ENCODE measurements at places on chromosomes 6 and 20. TPM values are rescaled to one million over a fixed set of nuclear protein-coding genes. Genes with fewer than 3 reads are reported as not detected.

DNA sequence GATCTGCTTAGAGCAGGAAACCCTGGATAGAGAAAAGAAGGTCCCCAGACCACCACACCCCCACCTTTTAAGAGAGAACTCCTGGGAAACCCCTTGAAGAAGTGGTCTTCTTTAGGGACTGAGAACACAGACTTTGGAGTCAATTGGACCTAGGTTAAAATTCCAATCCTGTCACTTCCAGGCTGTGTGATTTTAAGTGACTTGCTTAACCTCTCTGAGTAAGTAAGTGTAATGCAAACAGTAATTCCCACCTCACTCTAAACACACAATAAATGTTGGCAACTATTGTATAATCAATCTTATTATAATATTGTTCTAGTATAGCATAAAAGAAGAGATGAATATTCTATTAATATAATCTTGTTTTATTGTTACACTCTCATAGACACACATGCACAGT, 3.3 kb downstream of the TFEB start:
- H3K4me1 ChIP-seq = peaks cover 55% of the 10 kb centered on the region
- H3K36me3 ChIP-seq = no peaks in the 10 kb centered on the region
- H3K4me3 ChIP-seq = no peak overlapping the region
- peaks cover 15% of the 10 kb centered on the region for H3K27me3 ChIP-seq

DNA sequence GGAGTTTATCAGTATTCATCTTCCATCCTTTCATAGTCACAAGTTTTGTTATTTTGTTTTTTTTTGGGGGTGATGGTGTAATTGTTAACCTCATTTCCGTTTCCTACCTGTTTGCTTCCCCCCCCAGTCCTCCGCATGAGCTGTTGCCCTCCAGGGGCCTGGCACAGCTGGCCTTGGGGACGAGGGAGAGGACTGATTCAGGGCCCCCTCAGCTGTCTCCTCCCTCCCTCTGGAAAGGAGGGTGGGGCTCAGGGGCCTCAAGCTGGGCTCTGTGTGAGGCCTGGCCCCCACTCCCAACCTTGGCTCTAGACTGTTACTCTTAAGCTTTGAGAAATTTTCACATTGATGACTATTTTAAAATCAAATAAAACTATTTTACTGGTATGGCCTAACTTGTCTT, 4.0 kb downstream of the LRRC73 start:
- peaks cover 11% of the 10 kb centered on the region for H3K4me1 ChIP-seq
- H3K27me3 ChIP-seq = peaks cover 28% of the 10 kb centered on the region
- no peak overlapping the region for H3K4me3 ChIP-seq
- H3K36me3 ChIP-seq = peaks cover 32% of the 10 kb centered on the region
- no peak for DNase-seq
- H3K27ac ChIP-seq = no peak overlapping the region

DNA sequence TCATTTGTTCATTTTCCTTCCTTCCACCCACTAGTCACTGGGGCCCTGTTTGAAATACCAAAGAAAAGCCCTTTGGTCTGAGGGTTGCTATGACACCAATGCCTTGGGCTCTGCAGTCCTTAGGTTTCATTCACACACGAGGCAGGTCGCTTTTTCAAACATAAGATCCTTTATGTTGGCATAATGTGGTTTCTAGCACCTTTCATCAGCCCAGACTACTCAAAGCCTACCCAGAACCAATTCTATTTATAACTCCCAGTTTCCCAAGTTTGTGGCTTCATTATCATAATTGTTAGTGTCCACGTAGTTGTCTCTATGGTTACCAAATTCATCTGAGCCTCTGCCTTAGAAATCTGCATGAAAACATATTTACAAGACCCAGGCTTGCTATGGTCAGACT, 6.6 kb upstream of the TP53RK start:
- H3K4me3 ChIP-seq = no peak overlapping the region
- peaks cover 11% of the 10 kb centered on the region for H3K4me1 ChIP-seq
- H3K27me3 ChIP-seq = no peaks in the 10 kb centered on the region
- H3K27ac ChIP-seq = no peak overlapping the region
- H3K36me3 ChIP-seq = no peaks in the 10 kb centered on the region
- DNase-seq = no peak

DNA sequence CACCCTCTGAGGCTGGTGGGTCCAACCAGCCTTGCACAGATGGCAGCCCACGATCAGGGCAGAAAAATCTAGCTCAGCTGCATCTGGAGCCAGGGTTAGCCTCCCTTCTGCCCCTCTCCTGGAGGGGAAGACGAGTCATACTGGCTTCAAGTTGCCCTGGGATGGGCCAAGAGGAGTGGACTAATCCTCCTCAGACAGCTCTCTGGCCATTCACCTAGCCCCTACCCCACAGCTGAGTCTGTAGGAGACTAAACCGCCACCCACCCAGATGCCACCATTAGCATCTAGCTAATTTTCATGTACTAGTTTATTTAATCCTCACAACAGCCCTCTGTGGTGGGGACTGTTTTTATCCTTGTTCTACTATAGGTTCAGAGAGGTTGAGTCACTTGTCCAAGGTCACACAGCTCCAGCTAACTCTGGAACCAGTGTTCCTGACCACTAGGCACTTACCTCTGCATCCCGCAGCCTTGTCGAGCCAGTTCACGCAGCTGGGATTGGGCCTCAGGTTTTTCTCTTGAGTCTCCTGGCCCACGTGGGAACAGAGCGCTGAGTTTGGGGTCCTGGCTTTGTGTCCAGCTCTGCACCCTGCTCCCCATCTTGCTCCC, 48.5 kb upstream of the CCDC167 start:
- H3K36me3 ChIP-seq = no peaks in the 10 kb centered on the region
- no peak overlapping the region for H3K4me3 ChIP-seq
- DNase-seq = no peak
- H3K27ac ChIP-seq = no peak overlapping the region
- H3K4me1 ChIP-seq = peaks cover 16% of the 10 kb centered on the region
- H3K27me3 ChIP-seq = no peaks in the 10 kb centered on the region

GRCh38 chr6:167472148-167472547, 147.3 kb downstream of the TTLL2 start:
- H3K27ac ChIP-seq = no peak overlapping the region
- H3K36me3 ChIP-seq = no peaks in the 10 kb centered on the region
- no peak overlapping the region for H3K4me3 ChIP-seq
- H3K27me3 ChIP-seq = peaks cover 2% of the 10 kb centered on the region

DNA sequence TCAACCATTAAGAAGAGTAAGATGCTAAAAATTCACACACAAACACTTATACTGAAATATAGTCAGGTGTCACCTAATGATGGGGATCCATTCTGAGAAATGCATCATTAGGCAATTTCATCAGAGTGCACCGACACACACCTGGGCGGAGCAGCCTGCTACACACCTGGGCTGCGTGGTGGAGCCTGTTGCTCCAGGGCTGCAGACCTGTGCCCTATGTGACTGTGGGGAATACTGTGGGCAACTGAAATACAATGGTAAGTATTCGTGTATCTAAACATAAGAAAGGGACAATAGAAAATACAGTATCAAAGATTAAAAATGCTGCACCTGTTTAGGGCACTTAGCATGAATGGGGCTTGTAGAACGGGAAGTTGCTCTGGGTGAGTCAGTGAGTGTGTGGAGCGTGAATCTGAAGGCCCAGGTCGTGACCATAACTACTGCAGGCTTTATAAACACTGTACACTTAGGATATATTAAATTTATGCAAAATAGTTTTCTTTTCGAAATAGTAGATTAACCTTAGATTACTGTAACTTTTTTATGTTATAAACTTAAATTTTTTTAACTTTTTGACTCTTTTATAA, 124.4 kb upstream of the AFDN start:
- H3K27me3 ChIP-seq = no peaks in the 10 kb centered on the region
- peaks cover 17% of the 10 kb centered on the region for H3K4me1 ChIP-seq
- H3K27ac ChIP-seq = no peak overlapping the region
- no peak overlapping the region for H3K4me3 ChIP-seq
- DNase-seq = no peak
- no peaks in the 10 kb centered on the region for H3K36me3 ChIP-seq

GRCh38 chr6:74899416-74899815, 306.4 kb downstream of the COL12A1 start:
- no peak for DNase-seq
- H3K27ac ChIP-seq = no peak overlapping the region
- peaks cover 13% of the 10 kb centered on the region for H3K36me3 ChIP-seq
- H3K4me3 ChIP-seq = no peak overlapping the region

- H3K4me1 ChIP-seq = no peaks in the 10 kb centered on the region
- H3K36me3 ChIP-seq = no peaks in the 10 kb centered on the region
- H3K27me3 ChIP-seq = peaks cover 22% of the 10 kb centered on the region
- no peak overlapping the region for H3K27ac ChIP-seq
- no peak for DNase-seq
Observed at GRCh38 chr20:1020614-1021013, 18.5 kb upstream of the RSPO4 start.

DNA sequence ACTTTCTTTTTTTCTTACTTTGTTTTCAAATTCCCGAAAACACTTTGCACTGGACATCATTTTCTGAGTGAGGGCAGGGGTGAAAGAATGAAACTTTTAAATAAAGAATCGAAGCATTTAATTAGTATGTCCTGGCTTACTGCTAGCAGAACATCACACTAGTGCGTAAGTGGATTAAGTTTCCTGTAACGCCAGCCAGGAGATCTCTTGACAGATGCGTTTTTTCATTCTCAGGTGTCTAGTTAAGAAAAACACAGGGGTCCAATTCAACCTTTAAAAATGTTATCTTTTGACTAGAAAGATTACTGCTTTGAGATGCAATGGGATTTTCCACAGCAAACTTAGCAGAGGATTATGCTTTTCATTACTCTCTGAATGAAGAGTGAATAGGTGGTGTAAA, 858.8 kb upstream of the EPHA7 start:
- no peak for DNase-seq
- no peaks in the 10 kb centered on the region for H3K27me3 ChIP-seq
- no peak overlapping the region for H3K4me3 ChIP-seq
- no peak overlapping the region for H3K27ac ChIP-seq
- H3K4me1 ChIP-seq = no peaks in the 10 kb centered on the region

GRCh38 chr6:142975365-142975764, 30.4 kb upstream of the HIVEP2 start:
- no peaks in the 10 kb centered on the region for H3K27me3 ChIP-seq
- H3K4me3 ChIP-seq = no peak overlapping the region
- no peak overlapping the region for H3K27ac ChIP-seq
- H3K4me1 ChIP-seq = peaks cover 14% of the 10 kb centered on the region

Gene SLC22A16
- total RNA-seq = 0.34 TPM

Gene TRMT6
- 15.4 TPM for total RNA-seq

Gene PPP2R5D
- total RNA-seq = 49.0 TPM

Gene APMAP
- 62.1 TPM for total RNA-seq
